H9 (cell line): ENCODE measurements at places on chromosomes 1 and 21.

GRCh38 chr1:157968946-157969345 is 24.5 kb upstream of the KIRREL1 start:
- H3K27me3 ChIP-seq = no peaks in the 10 kb centered on the region
- no peak overlapping the region for H3K27ac ChIP-seq

GRCh38 chr1:223248001-223248769 is 105.1 kb upstream of the TLR5 start:
- peak; percentile 7 for DNase-seq
- no peaks in the 10 kb centered on the region for H3K27me3 ChIP-seq
- H3K4me3 ChIP-seq = no peak overlapping the region
- no peak overlapping the region for H3K27ac ChIP-seq
- H3K4me1 ChIP-seq = no peaks in the 10 kb centered on the region

- H3K4me3 ChIP-seq = no peak overlapping the region
- no peaks in the 10 kb centered on the region for H3K4me1 ChIP-seq
- H3K27me3 ChIP-seq = no peaks in the 10 kb centered on the region
- DNase-seq = no peak
These were observed 13.0 kb upstream of the MORC3 start for GRCh38 chr21:36306872-36307534.

- peaks cover 4% of the 10 kb centered on the region for H3K27me3 ChIP-seq
- no peaks in the 10 kb centered on the region for H3K36me3 ChIP-seq
- H3K4me1 ChIP-seq = peaks cover 11% of the 10 kb centered on the region; the same call in 1 of the 2 replicates
- H3K27ac ChIP-seq = no peak overlapping the region
These were observed 5.1 kb upstream of the GNG12 start for GRCh38 chr1:67838180-67838910.
